Esophagus muscularis mucosa (tissue), 4 donors: ENCODE measurements at places on chromosomes 2 and 18. TPM values are rescaled to one million over a fixed set of nuclear protein-coding genes. Genes with fewer than 3 reads are reported as not detected.

The FSIP2 gene
- total RNA-seq = 0.78 TPM

The NXPH2 gene
- not detected for total RNA-seq

The GRB14 gene
- 3.3 TPM for total RNA-seq

The BOLL gene
- not detected for total RNA-seq

The SERPINB10 gene
- 2.3 TPM for total RNA-seq

The CCDC150 gene
- total RNA-seq = 0.58 TPM

The POTEF gene
- total RNA-seq = not detected

The EHD3 gene
- total RNA-seq = 7.4 TPM

The CDH2 gene
- total RNA-seq = 13.3 TPM

The SNRNP200 gene
- 81.4 TPM for total RNA-seq

- no peaks in the 10 kb centered on the region for H3K36me3 ChIP-seq
- H3K27ac ChIP-seq = peak within 1 kb of the TSS; percentile 57
- peaks cover 63% of the 10 kb centered on the region for H3K27me3 ChIP-seq
- H3K4me3 ChIP-seq = peak within 1 kb of the TSS; percentile 48
- H3K4me1 ChIP-seq = peaks cover 24% of the 10 kb centered on the region
- peak; percentile 83 for DNase-seq
These were observed at the start of gene MALL for GRCh38 chr2:110115291-110116032. TSS of gene MALL (minus strand) at chr2:110115822. CDS start at chr2:110115792, 30 bp downstream.

- no peak overlapping the region for H3K4me3 ChIP-seq
- no peaks in the 10 kb centered on the region for H3K27me3 ChIP-seq
- H3K27ac ChIP-seq = no peak overlapping the region
- DNase-seq = no peak
- no peaks in the 10 kb centered on the region for H3K4me1 ChIP-seq
These were observed 29.3 kb downstream of the UPP2 start for GRCh38 chr2:158130832-158131473.

- H3K27me3 ChIP-seq = no peaks in the 10 kb centered on the region
- no peaks in the 10 kb centered on the region for H3K36me3 ChIP-seq
- no peak overlapping the region for H3K27ac ChIP-seq
- DNase-seq = no peak
- no peak overlapping the region for H3K4me3 ChIP-seq
These were observed 59.2 kb upstream of the DSG1 start for GRCh38 chr18:31258789-31259188.

- DNase-seq = no peak
- no peak overlapping the region for H3K4me3 ChIP-seq
- H3K27me3 ChIP-seq = no peaks in the 10 kb centered on the region
- no peaks in the 10 kb centered on the region for H3K36me3 ChIP-seq
- no peak overlapping the region for H3K27ac ChIP-seq
These were observed 1775.1 kb upstream of the PIK3C3 start for GRCh38 chr18:40179729-40180461.

DNA sequence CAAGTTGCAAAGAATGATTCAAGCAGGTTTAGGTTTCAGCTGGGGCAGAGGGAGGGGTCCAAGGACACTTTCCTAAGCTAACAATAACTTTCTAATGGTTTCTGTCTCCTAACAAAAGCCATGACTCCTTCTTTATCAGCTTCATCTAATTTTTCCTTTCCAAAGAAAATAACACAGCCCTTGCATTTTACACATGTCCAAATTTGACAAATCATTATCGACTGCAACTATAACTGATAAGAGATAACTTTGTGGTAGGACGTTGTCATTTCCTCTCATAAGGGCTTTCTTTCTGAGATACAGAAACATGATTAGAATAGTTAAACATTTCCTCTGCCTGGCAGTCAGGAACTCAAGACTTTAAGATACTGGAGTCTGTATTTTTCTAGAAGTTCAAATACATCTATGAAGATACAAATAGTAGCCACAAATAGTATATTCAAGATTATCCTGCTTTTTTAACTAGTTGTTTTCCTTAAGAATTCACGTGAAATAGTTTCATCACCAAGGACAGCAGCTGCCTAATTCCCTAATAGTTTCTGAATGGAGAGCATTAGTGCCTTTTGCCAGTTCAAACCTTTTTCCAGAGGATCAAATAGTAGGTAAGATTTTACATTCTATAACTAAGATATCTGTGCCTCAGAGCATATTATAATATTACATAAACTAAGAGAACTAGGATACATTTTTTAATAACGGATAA is 263.2 kb downstream of the EXOC6B start:
- peaks cover 17% of the 10 kb centered on the region for H3K4me1 ChIP-seq
- no peak for DNase-seq
- H3K27ac ChIP-seq = no peak overlapping the region
- H3K4me3 ChIP-seq = no peak overlapping the region
- no peaks in the 10 kb centered on the region for H3K36me3 ChIP-seq

DNA sequence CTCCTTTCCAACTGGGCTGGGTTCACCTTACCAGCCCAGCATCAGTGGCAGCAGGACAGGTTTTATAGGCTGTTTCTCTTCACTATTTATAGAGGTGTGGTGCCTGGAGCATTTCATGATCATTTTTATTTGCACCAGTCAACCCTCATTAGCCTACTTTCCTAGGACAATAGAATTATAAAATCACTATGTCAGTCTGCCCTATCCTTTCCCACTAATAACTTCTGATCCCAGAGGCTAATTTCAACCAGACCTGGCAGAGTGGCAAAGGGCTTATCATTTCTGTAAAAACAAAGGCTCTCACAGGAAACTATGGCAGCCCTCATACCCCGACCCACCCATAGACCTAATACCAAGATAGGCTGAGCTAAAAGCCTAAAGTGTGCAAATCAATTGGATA is 243.5 kb upstream of the TMEFF2 start:
- H3K36me3 ChIP-seq = no peaks in the 10 kb centered on the region
- DNase-seq = no peak
- H3K4me3 ChIP-seq = no peak overlapping the region
- H3K27ac ChIP-seq = no peak overlapping the region

DNA sequence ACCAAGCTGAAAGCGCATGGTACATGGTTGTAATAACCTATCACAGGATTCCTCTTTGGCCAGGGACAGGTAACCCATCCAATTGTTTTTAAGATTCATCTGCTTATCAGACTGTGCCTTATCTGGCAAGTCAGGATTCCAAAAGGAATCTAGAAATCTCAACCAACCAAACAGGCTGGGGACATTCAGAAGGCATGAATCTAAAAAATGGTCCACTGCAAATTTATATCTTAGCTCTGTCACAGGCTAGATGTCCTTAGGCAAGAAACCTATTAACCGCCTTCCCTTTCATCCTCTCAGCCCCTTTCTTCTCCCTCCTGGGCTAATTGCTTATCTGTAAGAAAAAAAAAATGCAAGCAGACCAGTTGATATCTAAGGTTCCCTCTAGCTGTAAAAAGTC is 4.3 kb downstream of the LRP2 start:
- peaks cover 23% of the 10 kb centered on the region for H3K4me1 ChIP-seq
- H3K27me3 ChIP-seq = no peaks in the 10 kb centered on the region
- DNase-seq = no peak
- no peak overlapping the region for H3K27ac ChIP-seq
- H3K4me3 ChIP-seq = no peak overlapping the region

- H3K4me3 ChIP-seq = peak overlapping the region; percentile 51
- H3K4me1 ChIP-seq = peaks cover 22% of the 10 kb centered on the region
- no peaks in the 10 kb centered on the region for H3K36me3 ChIP-seq
- DNase-seq = no peak
- no peaks in the 10 kb centered on the region for H3K27me3 ChIP-seq
- peak overlapping the region; percentile 66 for H3K27ac ChIP-seq
These were observed 631.5 kb downstream of the NYAP2 start for GRCh38 chr2:226030788-226031646.

DNA sequence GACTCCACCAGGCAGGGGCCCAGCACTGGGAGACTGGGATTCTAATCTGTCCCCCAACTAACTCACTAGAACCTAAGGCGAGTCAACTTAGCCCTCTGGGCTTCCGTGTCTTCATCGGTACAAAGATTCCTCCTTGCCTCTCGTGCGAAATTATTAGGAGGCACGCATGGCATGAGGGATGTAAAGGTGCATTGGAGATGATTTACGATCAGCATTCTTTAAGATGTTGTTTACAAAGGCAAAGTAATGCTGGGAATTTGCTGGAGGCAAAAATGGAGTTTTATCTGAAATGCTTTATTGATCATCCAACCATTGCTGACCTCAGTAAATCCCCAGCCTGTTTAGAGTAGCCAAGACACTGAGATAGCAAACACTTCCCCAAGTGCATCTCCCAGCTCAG is 171.8 kb upstream of the KLHL29 start:
- no peak overlapping the region for H3K27ac ChIP-seq
- no peaks in the 10 kb centered on the region for H3K27me3 ChIP-seq
- no peak for DNase-seq
- no peak overlapping the region for H3K4me3 ChIP-seq
- H3K36me3 ChIP-seq = no peaks in the 10 kb centered on the region

DNA sequence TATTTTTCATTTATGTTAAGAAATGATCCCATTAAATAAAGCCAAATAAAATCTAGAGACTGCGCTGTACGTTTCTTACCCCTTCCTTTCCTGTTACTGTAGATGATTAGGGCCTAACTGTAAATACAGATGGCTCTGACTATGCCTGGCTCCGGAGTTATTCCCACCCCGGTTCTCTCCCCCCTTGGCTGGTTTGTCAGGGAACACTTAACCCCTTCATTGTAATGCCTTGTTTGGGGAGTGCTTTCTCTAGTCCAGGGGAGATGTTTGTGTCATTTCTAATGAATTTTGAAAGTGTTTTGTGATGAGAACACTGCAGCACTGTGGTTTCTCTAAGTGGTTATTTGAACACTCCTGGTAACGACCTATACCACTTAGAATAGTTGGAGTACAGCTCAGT is 8.8 kb downstream of the UNC50 start:
- H3K27ac ChIP-seq = no peak overlapping the region
- H3K4me3 ChIP-seq = no peak overlapping the region
- no peaks in the 10 kb centered on the region for H3K27me3 ChIP-seq
- no peaks in the 10 kb centered on the region for H3K4me1 ChIP-seq
- H3K36me3 ChIP-seq = peaks cover 55% of the 10 kb centered on the region
- DNase-seq = no peak

DNA sequence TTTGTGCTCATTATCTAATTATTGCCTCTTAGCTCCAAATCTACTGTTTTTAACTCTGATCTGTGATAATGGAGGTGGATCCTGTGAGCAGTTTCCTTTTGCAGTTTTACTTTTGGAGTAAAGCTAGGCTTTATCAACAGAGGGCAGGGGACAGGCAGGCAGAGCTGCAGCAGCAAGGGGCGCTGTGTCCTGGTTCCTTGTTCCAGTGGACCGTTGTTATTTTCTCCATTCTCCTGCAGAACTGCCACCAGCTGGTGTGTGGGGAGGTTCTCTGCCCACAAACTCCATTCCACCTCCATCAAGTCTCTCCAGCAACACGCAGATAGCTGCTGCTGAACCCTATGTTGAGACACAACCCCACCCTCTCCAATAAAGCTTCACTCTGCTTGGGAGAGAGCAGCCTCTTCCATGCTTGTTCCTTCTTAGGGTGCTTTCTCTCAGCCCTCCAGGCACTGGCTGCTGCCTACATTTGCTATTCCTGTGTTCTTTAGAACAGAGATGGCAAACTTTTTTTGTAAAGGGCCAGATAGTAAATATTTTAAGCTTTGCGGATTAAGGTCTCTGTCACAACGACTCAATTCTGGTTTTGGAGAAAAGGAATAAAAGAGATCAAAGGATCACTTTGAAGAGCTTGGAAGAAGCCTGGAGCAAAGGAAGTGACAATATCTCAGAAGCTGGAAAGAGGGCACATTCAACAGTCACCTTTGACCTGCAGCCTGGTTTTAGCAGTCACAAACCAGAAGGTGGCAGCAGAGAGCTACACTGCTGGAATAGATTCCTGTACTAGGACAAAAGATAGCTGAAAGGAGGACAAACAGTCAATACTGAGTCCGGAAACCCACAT is 208.8 kb downstream of the CCDC178 start:
- H3K27me3 ChIP-seq = no peaks in the 10 kb centered on the region
- no peak overlapping the region for H3K4me3 ChIP-seq
- no peaks in the 10 kb centered on the region for H3K4me1 ChIP-seq
- H3K36me3 ChIP-seq = no peaks in the 10 kb centered on the region
- H3K27ac ChIP-seq = no peak overlapping the region

DNA sequence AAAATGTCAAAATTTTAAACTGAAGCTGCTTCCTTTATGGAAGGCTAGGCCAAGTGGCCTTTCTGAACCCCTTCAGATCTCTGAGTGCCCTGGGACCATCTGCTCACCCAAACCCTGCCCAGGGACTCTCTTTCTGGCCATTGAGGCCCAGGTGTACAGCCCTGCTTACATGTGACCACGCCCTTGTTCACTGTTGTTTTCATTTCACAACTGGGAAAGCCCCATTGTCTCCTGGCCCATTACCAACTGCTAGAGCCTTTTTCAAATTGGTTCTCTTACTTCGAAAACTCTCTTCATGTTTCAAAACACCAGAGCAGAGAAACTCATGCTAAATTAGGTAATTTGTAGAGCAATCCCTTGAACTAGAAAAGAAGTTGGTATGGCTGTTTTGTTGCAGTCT is 219.5 kb upstream of the TANK start:
- H3K36me3 ChIP-seq = no peaks in the 10 kb centered on the region
- no peak overlapping the region for H3K27ac ChIP-seq
- no peaks in the 10 kb centered on the region for H3K27me3 ChIP-seq
- H3K4me3 ChIP-seq = no peak overlapping the region
- DNase-seq = no peak

GRCh38 chr18:68965817-68966216 is 167.9 kb downstream of the CCDC102B start:
- H3K27me3 ChIP-seq = no peaks in the 10 kb centered on the region
- no peaks in the 10 kb centered on the region for H3K36me3 ChIP-seq
- DNase-seq = no peak
- no peak overlapping the region for H3K27ac ChIP-seq

GRCh38 chr2:178484245-178485041 is 4.2 kb downstream of the PLEKHA3 start:
- no peak overlapping the region for H3K4me3 ChIP-seq
- H3K4me1 ChIP-seq = peaks cover 52% of the 10 kb centered on the region
- peaks cover 20% of the 10 kb centered on the region for H3K36me3 ChIP-seq

- no peaks in the 10 kb centered on the region for H3K36me3 ChIP-seq
- H3K27me3 ChIP-seq = no peaks in the 10 kb centered on the region
- no peak for DNase-seq
- peaks cover 9% of the 10 kb centered on the region for H3K4me1 ChIP-seq
These were observed 92.4 kb downstream of the RHOB start for GRCh38 chr2:20539133-20539719.

- H3K27me3 ChIP-seq = no peaks in the 10 kb centered on the region
- H3K36me3 ChIP-seq = peaks cover 20% of the 10 kb centered on the region
- peaks cover 57% of the 10 kb centered on the region for H3K4me1 ChIP-seq
- H3K4me3 ChIP-seq = peak overlapping the region; percentile 72
- H3K27ac ChIP-seq = peak overlapping the region; percentile 95
- no peak for DNase-seq
These were observed 864 bp downstream of the LBH start for GRCh38 chr2:30231996-30232800.

GRCh38 chr2:100008956-100009355 is 133.4 kb downstream of the AFF3 start:
- H3K27ac ChIP-seq = peak overlapping the region; percentile 57
- DNase-seq = peak; percentile 81
- peaks cover 15% of the 10 kb centered on the region for H3K36me3 ChIP-seq
- no peaks in the 10 kb centered on the region for H3K27me3 ChIP-seq
